NCI-H748 treated with DMSO at 0.1 percent for 48 hours (cell line): ENCODE measurements at places on chromosomes 2 and 18.
A peak's percentile ranks its signal among the peaks of the same experiment; 100 is the strongest.

DNA sequence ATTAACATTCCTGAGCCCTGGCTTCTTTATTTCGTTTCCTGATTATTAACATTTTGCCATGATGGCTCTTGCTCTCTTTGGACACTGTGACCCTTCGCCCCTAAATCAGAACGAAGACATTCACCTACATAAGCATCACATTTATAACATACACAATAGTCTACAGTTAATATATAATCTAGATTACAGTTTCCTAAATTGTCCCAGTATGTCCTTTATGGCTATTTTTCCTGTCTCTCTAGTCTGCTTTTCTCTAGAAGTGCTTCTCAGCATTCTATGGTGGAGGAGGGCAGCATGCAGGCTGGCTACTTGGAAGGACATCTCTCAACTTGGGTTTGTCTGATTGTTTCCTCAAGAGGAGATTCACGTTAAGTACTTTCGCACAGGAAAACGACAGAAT lies 49.9 kb downstream of the FAM210A start:
- DNase-seq, result no peak

- no peak for DNase-seq
These were observed 148.3 kb downstream of the RHBDD1 start for GRCh38 chr2:226983895-226984749.

GRCh38 chr2:109154226-109154625 lies 25.2 kb downstream of the SH3RF3 start:
- no peak for DNase-seq

DNA sequence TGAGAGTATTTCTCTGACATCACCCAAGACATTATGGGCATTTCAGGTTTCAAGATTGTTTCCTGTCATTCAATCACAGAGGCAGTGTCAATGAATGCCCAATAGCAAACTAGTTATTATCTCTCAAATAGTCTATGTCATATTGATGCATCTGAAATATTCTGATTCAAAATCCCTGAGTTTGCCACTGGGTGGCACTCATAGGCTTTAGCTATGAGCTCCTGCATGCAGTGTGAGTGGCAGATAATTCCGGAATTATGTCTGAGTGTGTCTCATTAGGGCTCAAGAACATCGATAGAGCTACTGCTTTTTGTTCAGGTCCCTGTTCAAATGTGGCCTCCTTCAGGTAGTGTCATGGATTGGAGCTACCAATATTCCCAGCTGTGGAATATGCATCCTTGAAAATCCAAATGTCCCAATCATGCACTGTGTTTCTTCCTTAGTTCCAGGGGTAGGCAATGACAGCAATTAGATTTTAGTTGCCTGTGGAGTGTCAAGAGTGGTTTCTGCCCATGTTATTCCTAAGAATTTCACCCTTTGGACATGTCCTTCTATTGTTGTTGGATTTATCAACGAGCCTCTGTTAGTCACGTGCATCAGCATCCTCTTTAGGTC lies 7.8 kb upstream of the OR6B3 start:
- DNase-seq, result peak; percentile 12

DNA sequence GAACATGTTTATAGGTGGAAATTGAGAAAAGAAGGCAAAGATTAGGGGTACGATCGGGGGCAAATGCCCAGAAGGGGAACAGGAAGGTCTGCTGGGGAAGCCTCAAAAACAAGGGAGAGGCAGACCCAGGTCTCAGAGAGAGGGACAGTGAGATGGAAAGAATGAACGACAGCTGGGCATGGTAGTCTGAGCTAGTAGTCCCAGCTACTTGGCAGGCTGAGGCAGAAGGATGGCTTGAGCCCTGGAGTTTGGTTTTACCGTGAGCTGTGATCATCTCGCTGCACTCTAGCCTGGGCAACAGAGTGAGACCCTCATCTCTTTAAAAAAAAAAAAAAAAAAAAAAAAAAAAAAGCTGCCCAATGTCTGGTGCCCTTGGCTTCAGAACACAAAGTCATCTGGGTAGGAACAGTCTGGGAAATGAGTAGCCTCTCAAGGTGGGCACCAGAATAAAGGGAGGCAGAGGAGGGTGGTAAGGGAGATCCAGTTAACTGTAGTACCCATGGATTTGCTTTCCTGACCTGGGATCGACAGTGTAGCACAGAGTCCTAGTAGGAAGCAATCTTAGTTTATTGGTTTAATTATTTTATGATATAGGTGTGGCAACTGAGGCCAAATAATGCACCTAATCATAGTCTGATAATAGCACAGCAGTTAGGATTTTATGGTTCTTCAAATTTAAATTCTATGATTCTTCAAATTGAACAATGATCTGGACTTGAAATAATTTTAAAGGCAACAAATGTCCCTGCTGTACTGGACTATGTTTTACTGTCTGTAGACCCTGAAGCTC lies 3.5 kb downstream of the RRM2 start:
- DNase-seq, result no peak

- DNase-seq, result no peak
These were observed 20.1 kb downstream of the SERPINB12 start for GRCh38 chr18:63562284-63562683.

DNA sequence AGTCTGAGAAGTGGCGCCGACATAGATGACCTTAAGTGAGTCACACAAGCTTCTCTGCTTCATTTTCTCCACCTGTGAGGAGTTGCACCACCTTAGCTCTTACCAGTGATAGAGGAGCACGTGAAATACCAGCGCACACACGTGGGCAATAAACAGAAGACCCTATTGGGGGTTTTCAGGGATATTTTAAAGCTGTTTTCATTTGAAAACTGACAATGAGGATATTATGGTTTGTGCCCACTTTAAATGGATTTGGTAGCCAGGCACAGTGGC lies 47.3 kb upstream of the FZD7 start:
- DNase-seq, result no peak

GRCh38 chr18:1488957-1489356 lies 584.3 kb downstream of the ADCYAP1 start:
- peak; percentile 92 for DNase-seq

GRCh38 chr18:24923138-24923537 lies 428.8 kb downstream of the ZNF521 start:
- no peak for DNase-seq

DNA sequence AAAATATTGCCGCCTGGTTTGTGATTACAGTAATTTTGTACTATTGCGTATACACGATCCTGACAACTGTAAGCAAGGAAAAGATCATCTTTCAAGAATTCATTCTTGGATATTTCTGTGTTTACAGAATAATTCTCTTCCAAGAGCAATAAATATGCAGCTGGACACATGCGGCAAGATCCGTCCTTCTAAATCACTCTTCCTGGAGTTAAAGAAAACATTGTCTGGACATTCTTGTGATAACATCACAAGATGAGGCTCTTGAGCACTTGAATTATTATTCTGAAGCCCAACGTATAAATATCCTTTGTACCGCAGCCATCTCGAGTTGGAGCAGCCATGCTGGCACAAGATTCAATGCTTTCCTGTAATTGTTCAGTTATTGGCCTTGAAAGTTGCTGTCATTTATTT lies 9.9 kb downstream of the FHL2 start:
- DNase-seq, result no peak

DNA sequence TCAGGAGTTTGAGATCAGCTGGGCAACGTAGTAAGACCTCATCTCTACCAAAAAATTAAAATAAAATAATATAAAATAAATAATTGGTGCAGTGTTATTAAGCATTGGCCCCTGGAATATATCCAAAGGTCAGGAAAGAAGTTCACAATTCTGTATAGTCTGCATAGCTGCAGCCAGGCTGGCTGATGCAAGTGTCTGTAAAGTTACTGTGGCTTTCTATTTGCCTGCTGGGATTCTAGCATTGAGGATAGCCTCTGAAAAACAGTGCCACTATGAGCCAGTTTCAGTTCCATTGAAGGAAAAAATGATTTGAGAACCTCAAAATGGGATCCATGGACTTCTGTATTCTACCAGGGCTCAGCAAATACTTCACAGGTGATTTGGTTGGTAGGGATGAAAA lies 208.6 kb downstream of the PARD3B start:
- DNase-seq, result no peak

DNA sequence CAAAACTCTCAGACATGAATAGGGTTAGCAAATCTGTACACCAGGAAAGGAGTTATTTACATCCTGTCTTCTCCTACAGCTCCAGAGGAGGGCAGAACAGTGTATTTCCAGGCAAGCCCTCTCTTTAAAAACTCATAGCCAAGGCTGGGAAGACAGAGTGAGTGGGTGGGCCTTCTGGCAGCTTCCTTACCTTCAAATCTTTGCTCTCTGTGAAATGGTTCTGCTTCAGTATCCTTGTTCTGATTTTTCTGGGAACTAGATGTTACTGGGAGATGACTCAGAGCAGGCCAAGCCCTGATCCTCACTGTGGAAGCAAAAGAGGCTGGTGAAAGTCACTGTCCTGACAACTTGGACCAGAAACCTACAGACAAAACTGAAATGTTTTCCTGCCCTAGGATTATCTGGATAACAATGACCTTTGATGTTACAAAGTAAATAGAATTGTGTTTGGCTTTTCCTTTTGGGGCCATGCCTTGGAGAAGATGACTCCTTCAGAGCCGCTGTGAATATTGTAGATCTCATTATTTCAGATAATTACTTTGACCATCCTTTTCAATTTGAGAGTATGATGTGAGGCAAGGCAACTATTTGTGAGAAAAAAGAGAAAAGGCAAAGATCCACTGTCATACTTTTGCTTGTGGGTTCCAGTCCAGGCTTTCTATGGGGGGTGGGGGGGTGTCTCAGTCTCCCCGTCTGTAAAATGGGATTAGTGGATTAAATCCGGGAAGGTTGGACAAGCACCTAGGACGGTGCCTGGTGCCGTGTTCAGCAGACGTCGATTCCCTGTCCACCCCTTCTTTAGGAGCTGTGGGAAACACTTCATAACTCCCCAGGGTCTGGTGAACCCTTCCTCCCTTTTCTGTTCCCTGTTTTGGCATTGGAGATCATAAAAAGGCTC lies 644 bp upstream of the QPCT start:
- DNase-seq, result no peak
